NCI-H1694 treated with DMSO at 0.1 percent for 48 hours (cell line): ENCODE measurements at places on chromosomes 2 and 18.

DNA sequence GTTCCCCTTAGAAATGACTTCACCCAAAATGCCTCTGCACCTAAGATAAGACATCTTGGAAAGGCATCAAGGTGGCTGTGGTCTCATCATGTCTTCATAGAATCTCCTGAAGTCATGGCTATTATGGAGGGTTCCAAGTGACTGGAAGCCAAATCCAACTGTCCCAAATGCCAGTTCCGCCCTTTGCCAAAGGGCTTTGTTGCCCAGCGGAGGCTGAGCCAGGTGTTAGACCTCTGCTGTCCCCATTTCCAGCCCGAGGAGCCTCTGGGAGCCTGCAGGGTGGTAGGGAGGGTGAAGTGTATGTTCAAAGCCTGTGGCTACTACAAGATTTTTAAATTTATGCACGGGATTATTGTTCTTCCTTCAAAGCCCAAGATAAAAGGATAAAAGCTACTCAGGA is 25.7 kb downstream of the RHOB start:
- no peak for DNase-seq

DNA sequence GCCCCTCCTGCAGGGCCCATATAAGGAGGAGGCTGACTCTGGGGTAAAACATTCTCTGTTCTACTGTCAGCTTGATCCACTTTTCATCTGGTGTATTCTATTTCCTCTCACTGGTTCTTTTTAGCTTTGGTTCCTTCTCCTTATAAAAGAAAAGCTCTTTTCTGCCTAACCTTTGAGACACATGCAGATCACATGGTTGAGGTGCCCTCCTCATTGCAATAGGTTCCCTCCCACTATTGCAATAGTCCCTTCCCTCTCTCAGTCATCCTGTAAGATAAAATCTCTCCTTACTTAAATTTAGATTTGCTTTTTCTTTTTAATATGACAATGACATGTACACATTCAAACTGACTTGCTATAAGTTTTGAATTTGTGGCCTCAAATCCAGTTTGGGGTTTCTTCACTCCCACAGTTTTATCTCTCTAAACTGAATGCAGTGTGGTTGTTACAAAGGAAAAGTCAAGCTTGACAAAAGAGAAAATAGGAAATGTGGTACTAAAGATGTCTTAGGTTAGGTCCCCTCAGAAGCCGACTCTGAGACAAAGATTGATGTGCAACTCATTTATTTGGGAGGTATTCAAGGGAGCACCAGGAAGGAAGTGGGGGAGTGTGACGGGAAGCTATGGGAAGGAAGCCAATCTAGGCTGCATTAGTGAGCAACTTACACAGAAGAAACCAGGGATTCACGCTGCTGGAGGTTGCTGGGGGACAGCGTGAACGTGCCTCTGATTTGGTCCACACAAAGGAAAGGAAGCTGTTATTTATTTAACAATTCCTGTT is 127.6 kb upstream of the LINC00305 start:
- DNase-seq: no peak

DNA sequence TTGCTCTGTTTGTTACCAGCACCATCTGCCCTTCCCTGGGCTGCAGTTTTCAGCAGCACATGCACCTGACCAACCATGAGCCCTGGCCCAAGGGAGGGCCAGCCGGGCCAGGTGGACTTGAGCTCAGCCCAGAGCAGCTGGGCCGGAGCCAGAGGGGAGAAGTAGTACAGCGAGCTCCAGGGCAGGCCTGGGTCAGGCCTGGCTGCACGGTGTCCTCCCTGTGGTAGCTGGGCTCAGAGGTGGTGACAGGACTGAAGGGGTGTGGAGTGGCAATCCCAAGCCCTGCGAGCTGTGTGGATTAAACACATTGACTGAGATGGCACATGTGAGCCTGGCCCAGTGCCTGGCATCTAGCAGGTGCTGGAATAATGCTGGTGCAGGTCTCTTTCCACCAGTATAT is 222.2 kb downstream of the GLI2 start:
- DNase-seq: no peak

GRCh38 chr18:46110406-46110805 is 6.2 kb downstream of the HAUS1 start:
- no peak for DNase-seq

DNA sequence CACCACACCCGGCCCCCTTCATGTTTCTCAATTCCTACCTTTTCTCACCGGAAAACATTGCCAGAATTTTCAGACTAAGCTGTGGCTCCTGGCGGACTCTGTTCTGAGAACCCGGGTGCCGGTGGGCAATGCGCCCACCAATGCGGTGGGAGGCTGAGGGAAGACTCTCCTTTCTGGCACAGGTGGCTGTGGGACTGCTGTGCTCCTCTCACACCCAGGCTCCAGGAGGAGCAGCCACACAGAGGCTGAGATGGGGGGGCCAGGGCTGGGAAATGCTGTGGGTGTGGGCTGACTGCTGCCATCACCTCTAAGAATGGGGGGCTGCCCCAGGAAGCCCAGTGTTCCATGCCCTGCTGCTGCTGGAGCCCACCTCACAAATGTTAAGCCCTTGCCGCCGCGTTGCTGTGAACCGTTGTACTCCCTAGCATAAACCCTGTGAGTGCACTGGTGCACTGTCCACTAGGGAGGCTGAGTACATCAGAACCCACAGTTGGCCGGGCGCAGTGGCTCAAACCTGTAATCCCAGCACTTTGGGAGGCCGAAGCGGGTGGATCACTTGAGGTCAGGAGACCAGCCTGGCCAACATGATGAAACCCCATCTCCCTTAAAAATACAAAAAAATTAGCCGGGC is 152.6 kb downstream of the LDLRAD4 start:
- no peak for DNase-seq
